CD4-positive, alpha-beta T cell treated with Interleukin-1 beta for 1 hour (primary cell): ENCODE measurements at places on chromosomes 7 and 10.

DNA sequence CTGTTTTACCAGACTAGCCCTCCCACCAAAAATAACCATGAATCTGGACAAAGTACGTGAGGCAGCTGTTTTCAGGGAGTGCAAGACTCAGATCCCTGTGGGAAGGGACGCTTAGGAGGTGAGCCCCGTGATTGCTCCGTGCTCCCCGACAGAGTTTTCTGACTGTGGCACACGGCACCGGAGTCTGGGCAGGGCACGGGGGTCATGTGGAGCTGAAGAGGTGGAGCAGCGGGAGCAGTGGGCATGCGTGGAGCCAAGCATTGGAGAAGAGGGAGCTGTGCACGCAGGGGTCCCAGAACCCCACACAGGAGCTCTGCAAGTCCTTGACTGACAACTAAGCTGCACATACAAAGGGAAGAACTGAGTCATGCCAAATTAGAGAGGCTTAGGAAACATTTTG, 11.1 kb upstream of the CAMK2B start:
- no peak for DNase-seq

GRCh38 chr7:94882891-94883290, 24.5 kb upstream of the PPP1R9A start:
- no peak for DNase-seq

GRCh38 chr10:132391676-132392020, 5.4 kb upstream of the PWWP2B start:
- no peak for DNase-seq

DNA sequence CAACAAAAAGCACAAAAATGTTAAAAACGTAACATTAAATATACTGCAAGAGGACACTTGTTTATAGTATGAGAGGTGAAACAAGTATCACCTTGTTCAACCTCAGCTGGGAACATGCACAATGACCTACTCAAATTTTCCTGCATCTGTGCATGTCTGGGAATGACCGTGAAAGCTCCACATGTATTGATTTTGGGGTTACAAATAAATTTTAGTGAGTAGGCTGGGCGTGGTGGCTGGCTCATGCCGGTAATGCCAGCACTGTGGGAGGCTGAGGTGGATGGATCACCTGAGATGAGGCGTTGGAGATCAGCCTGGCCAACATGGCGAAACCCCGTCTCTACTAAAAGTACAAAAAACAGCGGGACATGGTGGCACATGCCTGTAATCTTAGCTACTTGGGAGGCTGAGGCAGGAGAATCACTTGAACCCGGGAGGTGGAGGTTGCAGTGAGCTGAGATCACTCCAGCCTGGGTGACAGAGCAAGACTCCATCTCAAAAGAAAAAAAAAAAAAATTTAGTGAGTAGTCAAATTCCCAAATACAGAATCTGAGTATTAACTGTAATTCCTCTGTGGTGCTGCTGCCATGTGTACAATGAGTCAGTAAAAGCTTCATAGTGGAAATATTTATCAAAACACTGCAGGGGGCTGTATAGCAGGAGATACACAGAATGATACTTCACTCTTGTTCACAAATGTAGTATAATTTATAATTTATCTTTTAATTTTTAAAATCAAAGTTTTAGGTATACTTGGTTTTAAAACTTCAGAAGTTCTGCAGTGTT, 41.1 kb downstream of the SUGCT start:
- DNase-seq, result no peak

DNA sequence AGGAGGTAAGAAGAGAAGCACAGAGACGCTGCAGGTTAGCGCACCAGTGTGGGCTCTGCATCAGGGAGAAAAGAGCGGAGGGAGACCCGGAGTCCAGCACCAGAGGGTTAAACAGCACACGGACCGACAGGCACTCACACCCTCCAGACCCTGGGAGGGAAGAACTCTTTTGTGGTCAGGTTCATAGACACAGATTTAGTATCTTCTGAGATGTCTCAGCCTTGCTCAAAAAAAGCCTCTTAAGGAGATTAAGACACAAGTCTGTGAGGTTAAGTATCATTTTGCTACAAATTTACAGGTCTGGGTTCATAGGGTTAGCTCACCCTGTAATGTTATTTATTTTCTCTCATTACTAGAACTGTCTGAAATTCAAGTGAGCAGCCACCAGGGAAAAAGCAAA, 16.8 kb upstream of the NDST2 start:
- no peak for DNase-seq

GRCh38 chr10:73083221-73083620, 13.4 kb downstream of the P4HA1 start:
- DNase-seq, result no peak

DNA sequence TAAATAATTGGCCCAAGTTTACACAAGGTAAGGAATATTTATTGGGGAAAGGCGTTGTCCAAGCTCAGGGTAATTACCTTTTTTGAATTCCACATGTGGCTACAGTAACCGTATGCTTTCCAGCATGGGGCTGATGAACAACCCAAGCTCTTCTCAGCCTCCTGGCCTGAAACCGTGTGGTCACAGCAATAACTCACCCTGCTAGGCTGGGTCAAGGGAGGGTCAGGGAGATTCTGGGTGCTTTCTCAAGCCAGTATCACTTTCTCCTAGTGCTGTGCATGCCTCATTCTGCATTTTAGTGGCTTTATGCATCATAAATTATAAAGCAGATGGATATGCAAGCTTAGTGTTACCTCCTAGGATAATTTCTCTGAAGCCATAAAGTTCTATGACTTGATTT, 273.9 kb downstream of the PAXIP1 start:
- DNase-seq, result no peak

GRCh38 chr7:99928994-99929729, at the start of gene GJC3:
Gene GJC3 (minus strand): TSS chr7:99929620. CDS start chr7:99929620, 0 bp downstream.
- peak; percentile 28 for DNase-seq

- no peak for DNase-seq
These were observed 31.4 kb downstream of the ARMC3 start for GRCh38 chr10:22959292-22959691.

GRCh38 chr10:45419676-45420025, 45.6 kb downstream of the ALOX5 start:
- no peak for DNase-seq

GRCh38 chr10:15140698-15141097, 27.8 kb downstream of the NMT2 start:
- no peak for DNase-seq

DNA sequence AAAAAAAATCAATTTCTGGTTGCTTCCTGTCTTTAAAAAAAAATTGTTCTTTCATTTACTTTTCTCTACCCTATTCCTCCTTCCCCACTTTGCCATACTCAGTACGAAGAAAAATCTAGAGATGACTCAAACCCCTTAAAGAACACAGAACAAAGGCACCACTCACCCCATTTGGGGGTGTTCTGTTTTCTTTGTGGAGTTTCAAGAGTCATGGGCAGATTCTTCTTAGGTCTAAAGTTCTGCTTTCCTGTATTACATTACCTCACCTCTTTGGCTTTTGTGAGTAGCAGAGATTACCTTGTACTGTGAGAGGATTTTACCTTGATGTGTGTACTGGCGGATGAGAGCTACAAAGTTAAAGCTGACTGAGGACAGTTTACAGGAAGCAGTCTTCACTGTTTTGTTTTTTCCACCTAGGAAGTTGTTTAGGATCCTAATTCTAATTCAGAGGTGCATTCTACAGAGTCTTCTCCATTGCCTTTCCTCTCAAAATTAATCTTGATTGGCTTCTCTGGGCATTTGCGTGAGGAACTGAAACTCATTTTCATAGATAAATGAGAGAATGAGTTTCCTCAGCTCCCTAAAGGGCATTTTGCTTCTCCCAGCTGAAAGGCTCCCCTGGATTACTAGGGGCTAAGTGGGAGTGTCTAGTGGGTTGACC, 20.7 kb downstream of the AVL9 start:
- no peak for DNase-seq

DNA sequence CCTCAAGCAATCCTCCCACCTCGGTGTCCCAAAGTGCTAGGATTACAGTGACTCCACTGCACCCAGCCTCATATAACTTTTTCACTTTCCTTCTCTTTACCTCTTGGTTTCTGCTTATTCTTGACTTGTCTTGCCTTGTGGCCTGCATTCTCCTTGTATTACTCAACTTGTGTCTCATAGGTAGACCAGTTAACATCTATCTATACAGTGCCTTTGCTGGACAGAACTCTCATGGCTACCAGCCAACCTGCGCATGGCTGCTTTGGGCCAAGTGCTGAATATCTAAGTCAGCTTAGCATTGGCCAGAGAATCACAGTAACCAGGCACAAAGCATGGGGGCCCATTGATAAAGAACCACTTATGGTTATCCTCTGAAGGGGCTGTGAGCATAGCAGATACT, 42.6 kb upstream of the ZNRF2 start:
- no peak for DNase-seq

GRCh38 chr7:108044345-108044744, 41.4 kb upstream of the LAMB1 start:
- DNase-seq, result no peak

DNA sequence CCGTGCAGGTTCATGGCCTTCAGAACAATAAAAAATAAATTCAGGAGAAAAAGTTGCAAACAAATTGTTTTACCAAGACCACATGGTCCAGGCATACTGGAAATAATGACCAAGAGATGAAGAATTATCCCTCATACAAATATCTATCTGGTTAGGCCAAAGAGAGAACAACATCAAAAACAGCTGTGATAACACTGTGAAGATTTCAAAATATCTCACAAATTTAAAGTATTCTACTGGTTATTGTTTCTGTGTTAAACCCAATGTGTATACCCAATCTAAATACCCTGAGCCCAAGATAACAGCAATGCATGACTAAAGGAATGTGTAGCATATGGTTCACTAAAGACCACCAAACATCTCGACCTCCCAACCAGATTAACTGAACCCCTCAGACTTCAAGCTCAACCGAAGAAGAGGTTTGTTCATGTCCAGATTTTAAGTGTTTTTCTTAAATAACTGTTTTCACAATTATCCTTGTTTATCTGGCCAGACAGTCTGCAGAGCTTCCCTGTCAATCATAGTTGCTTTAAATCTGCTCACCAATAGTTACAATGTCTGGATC, 10.9 kb downstream of the OR9A2 start:
- no peak for DNase-seq

GRCh38 chr7:136339464-136339863, 362.3 kb upstream of the MTPN start:
- no peak for DNase-seq

DNA sequence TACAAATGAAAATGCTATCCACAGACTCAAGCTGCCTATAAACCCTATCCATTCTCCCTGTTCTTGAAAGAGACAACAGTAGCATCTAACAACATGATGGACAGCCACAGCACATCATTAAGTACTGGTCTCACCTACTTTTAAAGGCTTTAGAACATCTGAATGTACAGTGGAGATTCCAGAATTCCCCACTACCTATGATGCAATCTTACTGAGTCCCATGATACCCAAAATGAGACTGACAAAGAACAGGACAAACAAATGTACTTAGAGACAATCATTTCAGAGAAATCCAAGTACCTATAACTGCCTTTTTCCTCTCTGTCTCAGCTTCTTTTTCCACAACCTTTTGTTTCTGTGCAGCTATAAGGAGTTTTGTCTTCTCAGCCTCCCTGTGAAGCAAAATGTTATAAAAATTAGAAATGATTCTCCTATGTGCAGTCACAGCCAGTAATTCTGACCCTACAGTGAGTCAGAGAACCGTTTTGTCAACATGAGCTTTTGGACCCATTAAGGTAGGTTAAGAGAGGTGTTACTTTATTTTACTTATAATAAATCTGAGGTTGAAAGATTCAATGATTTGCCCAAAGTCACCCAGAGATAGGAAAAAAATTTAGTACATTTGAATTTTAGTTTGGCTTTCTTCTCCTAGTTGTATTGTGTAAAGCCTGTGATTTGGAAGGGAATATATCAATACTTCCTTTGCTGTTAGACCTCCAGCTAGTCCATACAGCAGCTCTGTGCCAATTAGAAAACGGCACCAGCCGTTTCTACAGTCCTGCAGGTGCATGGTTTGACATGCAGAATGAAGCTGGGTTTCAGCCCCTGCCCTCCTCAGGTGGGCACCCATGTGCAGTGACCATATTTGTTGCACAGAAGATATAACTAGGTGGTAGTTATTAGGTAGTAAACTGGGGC, 21.9 kb downstream of the ERLIN1 start:
- no peak for DNase-seq

GRCh38 chr10:46560952-46561351, 4.5 kb upstream of the GPRIN2 start:
- DNase-seq, result no peak

DNA sequence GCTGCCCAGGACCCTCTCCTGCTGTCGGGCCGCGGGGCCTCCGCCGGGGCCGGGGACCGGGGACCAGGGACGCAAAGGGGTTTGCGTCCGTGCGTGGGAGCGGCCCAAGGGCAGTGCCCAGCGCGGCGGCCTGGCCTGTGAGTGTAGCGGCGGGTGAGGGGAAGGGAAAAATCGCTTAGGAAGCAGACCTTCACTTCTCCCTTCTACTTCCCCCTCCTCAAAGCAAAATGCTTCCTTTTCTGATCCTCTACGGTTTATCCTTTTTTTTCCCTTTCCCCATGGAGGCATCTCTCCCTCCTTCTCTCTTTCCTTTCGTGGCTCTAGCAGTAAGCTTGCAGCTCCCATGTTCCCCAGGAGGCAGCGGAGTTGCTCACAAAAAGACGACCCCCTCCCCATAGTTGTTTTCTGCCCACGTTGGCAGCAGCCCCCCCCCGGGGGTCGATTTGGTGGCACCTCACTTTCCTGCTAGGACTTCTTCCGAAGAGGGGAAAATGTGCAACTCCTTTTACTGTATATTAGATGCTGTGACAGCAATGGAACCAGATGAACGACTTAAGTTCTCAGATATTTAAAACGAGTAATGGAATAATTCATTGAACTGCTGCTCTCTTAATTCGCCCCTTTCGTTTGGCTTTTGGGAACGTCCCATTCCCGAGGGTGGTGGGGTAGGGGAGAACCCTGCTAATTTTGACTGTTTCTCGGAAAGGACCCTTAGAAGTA, 724 bp downstream of the CAPZA2 start:
- no peak for DNase-seq

DNA sequence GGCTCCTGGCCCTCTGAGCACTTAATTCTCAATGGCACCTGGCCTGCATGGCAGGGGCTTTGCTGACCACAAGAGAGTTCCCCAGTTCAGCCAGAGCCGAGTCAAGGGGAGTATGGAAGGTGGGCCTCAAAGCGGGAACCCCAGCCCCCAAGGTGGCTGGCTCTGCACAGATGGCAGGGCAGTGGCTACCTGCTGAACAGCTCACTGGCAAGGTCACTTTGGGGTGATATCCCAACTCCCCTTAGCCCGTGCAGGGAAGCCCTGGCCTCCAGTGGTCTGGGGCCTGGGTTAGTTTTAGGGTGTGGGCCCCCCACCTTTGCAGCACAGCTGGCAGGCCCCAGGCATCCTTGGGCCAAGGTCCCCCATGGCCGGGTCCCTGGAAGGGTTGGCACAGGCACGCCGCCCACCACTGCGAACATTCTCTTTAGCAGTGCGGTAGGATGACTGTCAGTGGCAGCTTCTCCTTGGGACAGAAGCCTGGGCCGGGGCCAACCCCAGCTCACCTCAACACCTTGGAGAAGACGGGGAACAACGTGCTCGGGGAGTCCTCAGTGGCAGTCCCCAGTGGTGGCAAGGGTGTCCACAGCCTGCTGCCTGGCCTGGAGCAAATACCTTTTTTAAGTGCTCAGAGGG, 36.8 kb downstream of the PPIF start:
- no peak for DNase-seq
